ENCODE measurements at places on chromosomes 1 and 21.

GRCh38 chr1:11857164-11857851 is 1.4 kb downstream of the NPPB start:
- no peak for DNase-seq

GRCh38 chr1:19780267-19780877 is 19.3 kb downstream of the TMCO4 start:
- no peak for DNase-seq

DNA sequence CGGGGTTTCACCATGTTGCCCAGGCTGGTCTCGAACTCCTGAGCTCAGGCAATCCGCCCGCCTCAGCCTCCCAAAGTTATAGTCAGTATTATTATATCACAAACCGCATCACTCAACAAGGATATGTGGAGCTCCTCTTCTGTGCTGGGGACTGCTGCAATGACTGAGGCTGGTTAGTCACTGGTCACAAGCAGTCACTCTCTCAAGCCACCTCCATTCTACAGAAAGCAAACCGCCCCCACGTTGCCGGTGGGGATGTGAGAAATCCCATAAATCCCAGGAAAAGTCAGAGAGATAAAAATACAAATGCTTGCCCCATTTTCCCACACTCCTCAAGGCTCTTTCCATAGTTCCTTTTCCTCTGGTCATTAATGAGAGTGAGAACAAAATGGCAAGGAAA is 155.7 kb downstream of the ADSS2 start:
- DNase-seq = no peak

GRCh38 chr1:81224222-81224621 is 576.5 kb upstream of the ADGRL2 start:
- DNase-seq = no peak

- no peak for DNase-seq
Measured at GRCh38 chr1:180160357-180160756, 5.7 kb downstream of the QSOX1 start.

DNA sequence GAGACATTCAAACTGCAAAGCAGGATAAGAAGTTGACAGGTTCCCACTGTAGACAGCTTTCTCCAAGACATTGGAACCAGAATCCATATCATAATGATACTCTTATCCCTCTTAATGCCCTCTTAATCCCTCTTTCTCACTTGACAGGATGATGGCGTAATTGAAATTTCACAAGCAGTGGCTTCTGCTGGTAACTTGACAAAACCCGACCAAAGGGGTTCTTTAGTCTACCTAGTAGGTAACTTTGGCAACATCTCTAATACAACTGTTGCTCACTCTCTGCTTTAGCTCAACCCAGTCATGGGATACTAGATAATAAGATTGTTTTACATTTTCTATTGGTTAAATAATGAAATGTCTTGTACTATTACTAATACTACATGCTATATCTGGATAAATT is 34.7 kb downstream of the S100A10 start:
- DNase-seq = no peak

DNA sequence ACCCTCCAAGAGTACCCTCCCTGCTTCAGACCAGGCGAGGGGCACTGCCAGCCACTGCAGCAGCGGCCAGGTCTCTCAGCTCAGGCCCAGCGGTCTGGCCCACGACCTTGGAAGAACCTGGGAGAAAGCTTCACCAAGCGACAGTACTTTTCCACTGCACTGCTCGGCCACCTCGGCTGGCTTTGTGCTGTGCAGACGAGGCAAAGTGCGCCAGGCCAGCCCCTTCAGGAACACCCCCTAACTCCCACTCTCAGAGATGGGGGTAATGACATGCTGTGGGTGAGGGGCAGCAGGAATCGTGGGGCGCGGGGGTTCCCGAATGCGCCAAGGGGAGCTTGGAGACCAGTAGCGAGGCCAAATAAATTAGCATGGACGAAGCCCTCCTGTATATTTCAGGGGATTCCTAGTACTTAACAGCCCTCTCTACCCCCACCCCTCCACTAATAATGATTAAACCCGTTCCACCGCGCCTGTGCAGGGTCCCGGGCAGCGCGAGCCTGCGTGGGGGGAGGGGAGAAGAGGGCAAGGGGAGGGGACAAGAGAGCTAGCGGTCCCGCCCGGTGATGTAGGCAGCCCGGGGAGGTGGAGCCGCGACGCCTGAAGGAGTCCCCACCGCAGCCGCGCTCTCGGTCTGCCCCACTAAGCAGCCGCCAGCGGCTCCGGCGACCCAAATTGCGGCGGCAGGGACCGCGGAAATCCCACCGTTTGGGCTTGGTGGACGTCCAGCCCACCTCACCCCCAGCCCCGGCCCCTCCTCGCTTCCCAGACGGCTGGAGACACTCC is at the start of gene FAM43B:
Gene FAM43B (plus strand): TSS at position 629 of the 783 bp plus-strand sequence. CDS start 401 bp downstream, outside the sequence.
- DNase-seq = no peak

DNA sequence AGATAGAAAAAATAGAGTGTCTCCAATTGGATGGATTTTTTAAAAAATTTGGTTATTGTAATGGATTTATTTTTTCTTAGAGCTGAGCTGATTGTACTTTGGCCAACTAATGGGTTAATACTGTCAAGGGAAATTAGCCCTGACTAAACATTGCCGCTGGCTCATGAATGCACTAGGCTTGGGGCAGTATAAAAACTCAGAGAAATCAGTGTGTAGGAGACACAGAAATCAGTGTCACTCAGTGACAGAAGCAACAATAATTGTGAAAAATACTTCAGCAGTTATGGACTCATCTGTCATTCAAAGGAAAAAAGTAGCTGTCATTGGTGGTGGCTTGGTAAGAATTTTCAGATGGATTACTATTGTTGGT is at the start of gene KMO:
Gene KMO (plus strand): TSS at position 217 of the 370 bp plus-strand sequence. CDS start 67 bp downstream, at position 284.
- DNase-seq = no peak

GRCh38 chr1:74324684-74325448 is 89.7 kb downstream of the TNNI3K start:
- DNase-seq = no peak

Measured in GM18507 (cell line).